ENCODE measurements at places on chromosomes 1 and 21. TPM values are rescaled to one million over a fixed set of nuclear protein-coding genes. Genes with fewer than 3 reads are reported as not detected.

GRCh38 chr1:6142036-6142621 is 38.0 kb downstream of the CHD5 start:
- no peak for DNase-seq

GRCh38 chr1:228190182-228190581 is 17.7 kb upstream of the OBSCN start:
- DNase-seq: no peak

GRCh38 chr1:224213438-224214119 is 30.5 kb downstream of the DEGS1 start:
- DNase-seq: no peak

- DNase-seq: no peak
Observed at GRCh38 chr1:89567797-89568196, 43.2 kb downstream of the LRRC8B start.

GRCh38 chr1:225479341-225479740 is 51.5 kb upstream of the LBR start:
- DNase-seq: no peak

DNA sequence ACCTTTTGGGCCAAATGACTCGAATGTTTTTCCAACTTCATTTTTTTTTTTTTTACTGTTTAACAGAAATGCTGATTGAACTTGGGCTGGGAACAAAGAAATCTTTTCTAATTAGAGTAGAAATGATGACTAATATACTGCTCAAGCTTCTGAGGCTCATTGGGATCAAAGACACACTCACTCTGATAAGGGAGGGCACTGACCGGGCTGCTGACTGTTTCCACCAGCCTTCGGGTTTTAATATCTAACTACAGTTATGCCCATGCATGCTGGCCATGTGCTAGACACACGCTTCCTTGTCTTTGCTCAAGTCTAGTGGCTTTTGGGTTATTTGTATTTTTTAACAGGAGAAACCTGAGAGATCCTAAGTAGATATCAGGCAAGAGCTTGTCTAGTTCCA is 16.8 kb downstream of the ZBTB18 start:
- no peak for DNase-seq

DNA sequence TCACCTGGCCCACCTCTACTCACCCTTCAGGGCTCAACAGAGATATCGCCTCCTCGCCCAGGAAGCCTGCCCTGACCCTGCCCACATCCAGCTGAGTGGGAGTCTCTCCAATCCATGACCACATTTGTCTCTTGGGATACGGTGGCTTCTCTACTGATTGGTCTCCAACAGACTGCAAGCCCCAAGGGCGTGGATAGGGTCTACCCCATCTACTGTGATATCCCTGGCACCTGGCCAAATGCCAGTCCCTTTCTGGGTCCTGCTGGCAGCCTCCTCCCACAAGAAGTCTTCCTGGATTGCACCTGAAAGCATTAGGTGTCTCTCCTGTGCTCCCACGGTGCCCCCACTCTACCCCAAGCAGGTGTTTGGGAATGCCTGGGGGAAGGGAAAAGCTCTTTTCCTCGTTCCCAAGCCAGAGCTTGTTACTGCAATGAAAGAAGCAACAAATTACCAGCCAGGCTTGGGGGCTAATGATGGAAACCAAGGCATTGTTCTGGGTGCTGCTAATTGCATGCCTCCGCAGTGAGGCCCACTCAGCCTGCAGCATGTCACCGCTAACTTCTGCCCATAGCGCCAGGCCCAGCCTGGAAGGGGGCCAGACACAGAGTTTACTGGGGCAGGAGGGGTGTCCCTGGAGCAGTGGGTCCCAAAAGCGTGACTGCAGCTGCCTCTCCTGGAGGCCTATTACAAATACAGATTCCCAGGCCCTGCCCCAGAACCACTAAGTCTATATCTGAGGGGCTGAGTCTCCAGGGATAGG is 90.7 kb upstream of the IFFO2 start:
- DNase-seq: no peak

DNA sequence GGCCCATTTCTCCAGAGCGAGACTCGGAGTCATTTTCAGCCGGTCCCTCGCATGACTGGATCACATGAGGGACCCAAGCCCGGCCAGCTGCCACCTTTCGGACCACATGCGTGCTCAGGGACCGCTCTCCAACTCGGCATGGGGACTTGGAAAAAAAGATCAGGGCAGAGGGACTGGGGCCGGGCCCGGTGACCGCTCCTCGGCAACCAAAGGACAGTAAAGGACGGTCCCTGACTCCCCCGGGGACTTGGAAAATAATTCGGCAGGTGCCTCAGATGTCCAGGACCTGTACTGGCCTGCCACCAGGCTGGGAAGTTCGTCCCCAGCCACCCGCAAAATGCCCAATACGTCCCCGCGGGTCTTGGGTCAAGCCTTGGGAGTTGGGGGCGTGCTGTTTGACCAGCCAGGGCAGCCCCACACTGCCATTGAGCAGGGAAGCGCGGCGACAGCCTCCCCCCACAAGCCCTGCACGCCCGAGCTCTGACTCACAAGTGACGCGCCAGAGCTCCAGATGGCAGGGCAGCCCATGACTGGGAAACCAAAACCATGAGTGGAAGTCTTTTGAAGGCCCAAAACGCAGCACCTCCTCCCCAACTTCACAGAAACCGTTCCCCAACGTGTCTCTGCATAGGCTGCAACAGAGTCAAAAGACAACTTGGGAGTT is 134.5 kb downstream of the LIPI start:
- DNase-seq: no peak

DNA sequence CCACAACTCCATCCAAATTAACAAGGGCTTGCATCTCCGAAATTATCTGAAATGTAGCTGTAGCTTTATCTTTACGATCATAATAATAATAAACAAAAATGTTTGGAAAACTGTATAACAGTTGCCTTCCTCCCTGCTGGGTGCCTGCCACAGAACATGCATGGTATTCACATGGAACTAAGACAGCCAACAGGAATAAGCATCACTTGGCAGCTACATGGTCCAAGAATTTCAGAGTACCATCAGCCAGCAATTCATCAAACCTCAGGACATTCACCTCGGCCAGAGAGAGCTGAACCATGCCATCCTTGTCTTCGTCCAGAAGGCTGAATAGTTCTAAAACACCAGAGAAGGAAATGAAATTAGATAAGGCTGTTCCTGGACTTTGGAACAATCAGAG is 122.7 kb downstream of the CAPN8 start:
- DNase-seq: no peak

GRCh38 chr1:207067665-207068064 is 14.6 kb downstream of the PFKFB2 start:
- DNase-seq: no peak

- no peak for DNase-seq
Observed at GRCh38 chr1:197685785-197686184, 89.5 kb downstream of the DENND1B start.

GRCh38 chr1:236705771-236706170 is 19.5 kb downstream of the ACTN2 start:
- DNase-seq: no peak

- no peak for DNase-seq
Observed at GRCh38 chr1:232628335-232629249, 1.3 kb downstream of the SIPA1L2 start.

The ALPL gene
- total RNA-seq: not detected

The TTC34 gene
- total RNA-seq: 0.48 TPM

The MPL gene
- not detected for total RNA-seq

Measured in activated naive CD8-positive, alpha-beta T cell treated with anti-CD3 and anti-CD28 coated beads for 36 hours (primary cell).